ENCODE measurements at places on chromosomes 4 and X.

DNA sequence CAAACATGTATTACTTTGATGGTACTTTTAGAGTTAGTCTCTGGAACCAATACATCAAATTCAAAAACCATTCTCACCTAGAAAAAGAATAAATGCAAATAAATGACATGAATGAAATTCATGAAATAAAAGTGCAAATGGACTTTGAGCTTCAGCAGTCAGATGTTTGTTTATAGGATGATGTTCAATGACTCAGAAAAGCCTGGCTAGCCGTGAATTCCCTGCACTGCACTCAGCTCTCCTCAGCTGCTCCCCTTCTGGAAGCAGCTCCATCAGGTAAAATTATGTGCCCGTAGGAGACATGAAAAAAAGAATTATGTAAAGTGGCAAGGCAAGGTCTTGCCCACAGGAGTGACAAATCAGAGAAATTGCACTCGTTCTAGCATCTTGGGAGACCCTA, 390.6 kb downstream of the GPM6A start:
- DNase-seq, result no peak

- DNase-seq, result no peak
Observed at GRCh38 chr4:102809190-102809589, 18.2 kb downstream of the UBE2D3 start.

GRCh38 chr4:25178838-25179261, 18.6 kb upstream of the SEPSECS start:
- DNase-seq, result no peak

DNA sequence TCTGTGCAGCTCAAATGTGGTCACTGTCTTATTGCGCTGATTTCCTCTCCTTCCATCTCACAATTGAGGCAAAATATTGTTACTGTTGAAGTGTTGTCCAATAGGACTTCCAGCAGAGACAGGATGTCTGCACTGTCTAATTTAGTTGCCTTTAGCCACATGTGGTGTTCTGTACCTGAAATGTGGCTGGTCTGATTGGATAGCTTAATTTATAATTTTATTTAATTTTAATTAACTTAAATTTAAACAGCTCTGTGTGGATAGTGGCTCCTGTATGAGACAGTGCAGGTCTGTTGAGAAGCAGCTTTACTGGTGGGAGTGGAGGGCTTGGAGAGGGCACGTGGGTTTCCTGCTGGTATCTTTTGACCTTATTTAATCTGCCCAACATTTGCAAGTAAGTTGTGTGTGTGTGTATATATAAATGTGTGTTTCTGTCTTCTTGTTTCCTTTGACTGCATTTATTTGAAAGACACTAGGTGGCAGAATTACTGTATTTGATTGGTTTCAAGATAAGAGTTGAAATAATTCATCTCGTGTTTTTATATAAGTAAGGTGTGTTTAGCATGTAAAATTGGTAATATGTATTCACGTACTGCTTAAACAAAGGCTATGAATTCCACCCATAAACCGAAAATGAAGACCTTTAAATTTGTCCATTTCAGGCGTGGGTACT, 55.3 kb upstream of the MSANTD1 start:
- DNase-seq, result no peak

- no peak for DNase-seq
Observed at GRCh38 chr4:164384416-164384815, 369.5 kb upstream of the SMIM31 start.

GRCh38 chr4:33882246-33882990, 2361.9 kb downstream of the ARAP2 start:
- no peak for DNase-seq

DNA sequence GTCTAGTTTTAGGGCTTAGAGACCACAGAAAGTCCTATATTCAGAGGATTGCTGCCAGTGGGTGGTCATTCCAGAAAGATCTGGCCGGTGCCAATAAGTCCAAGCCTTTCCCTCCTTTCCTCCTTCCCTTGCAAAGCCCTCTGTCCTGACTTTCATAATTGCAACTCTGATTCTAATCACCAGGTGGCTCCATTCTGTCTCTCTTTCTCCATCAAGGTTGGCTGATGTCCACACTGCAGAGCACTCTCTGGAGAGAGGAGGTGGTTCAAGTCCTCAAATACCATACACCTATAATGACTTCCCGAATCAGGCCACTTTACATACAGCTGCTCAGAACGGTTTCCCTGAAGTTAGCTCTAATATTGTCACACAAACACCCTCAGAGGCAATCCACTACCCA, 22.4 kb upstream of the ARMCX4 start:
- DNase-seq, result no peak
